ENCODE measurements at places on chromosomes 4 and X.

DNA sequence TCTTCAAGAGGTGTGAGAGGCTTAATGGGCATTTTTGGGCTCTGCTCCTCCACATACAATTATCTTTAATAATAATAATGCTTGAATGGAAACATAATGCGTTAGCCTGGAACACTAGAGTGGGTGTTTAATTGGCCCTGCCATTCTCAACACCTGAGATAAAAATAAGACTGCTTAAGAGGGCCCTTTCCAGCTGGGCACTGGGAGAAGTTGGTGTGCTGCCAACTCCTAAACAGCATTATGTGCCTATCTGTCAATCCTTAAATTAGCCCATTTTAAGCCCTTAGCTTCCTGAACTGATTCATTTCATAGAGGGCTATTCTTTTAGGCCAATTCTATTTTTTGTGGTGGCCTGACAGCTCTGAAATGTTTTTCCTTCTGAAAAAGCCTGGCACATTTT, 211.1 kb upstream of the ZIC3 start:
- DNase-seq = no peak

DNA sequence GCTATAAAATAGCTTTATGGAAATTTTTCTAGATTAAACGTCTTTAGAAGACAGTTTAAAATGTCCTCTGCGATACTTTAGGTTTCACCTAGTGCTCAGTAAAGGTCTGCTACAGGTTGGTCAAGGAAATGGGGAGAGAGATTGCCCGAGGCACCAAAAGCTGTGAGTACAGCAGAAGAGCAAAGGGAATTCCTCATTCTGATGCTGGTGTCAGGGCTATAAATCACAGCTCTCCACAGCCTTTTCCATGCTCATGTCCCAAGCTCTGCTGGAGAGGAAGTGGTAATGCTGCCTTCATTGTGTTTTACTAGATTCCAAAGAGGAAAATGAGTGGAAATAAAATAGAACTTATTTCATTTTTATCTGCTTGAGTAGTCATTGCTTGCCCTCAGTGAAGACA, 2060.4 kb downstream of the ARAP2 start:
- no peak for DNase-seq

- DNase-seq = no peak
These were observed 6.3 kb upstream of the NKX1-1 start for GRCh38 chr4:1412376-1413203.

GRCh38 chrX:37677765-37678164, 7.8 kb upstream of the XK start:
- no peak for DNase-seq

- DNase-seq = peak; percentile 60
These were observed 315.8 kb downstream of the STIM2 start for GRCh38 chr4:27176400-27176799.

DNA sequence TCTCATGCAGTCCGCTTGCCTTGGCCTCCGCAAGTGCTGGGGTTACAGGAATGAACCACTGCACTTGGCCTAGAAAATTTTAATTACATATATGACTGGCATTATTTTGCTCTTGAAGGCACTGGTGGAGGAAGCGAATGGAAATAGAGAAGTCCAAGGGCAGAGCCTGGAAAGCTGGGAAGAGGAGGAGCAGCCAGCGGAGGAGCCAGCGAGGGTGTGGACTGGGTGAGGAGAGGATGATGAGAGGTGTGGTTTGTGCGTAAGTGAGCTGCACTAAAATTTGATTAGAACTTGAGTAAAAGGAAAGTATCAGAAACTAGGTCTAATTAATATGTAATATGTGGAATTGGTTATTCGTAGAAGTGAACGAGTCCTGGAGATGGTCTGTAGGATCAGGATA, 13.3 kb downstream of the KIAA0232 start:
- no peak for DNase-seq

- DNase-seq = peak; percentile 57
These were observed 807 bp downstream of the SEL1L3 start for GRCh38 chr4:25861951-25862410.

GRCh38 chrX:101223226-101223625, 3.6 kb downstream of the DRP2 start:
- no peak for DNase-seq

DNA sequence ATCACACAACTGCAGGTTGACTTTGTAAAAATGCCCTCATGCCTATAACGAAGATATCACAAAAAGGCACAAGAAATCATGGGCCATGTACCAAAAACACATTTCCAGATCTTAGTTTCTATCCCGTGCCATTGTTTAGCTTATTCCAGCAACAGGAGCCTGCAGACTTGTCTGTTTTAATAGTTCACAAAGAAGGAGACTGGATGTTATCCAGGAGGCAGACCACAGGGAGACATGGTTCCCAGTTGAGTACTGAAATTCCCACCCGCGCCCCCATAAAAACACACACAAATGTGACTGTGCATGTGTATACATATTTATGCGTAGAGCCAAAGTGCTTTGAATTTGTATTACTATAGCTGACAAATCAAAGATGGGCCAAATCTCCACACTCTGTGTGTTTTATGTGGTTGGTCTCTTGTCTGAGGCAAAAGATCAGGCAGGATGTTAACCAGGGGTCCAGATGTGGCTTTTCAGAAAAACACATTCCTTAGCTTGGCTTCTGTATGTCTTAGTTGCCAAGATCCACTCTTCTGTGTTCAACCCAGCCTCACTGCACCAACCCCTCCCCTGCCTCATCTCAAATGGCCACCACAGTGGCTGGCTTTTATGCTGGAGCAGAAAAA, 469.2 kb upstream of the DIPK2B start:
- no peak for DNase-seq
